ENCODE measurements at places on chromosomes 3 and 15.

- DNase-seq = no peak
These were observed 1.7 kb downstream of the PAK2 start for GRCh38 chr3:196741249-196741889.

DNA sequence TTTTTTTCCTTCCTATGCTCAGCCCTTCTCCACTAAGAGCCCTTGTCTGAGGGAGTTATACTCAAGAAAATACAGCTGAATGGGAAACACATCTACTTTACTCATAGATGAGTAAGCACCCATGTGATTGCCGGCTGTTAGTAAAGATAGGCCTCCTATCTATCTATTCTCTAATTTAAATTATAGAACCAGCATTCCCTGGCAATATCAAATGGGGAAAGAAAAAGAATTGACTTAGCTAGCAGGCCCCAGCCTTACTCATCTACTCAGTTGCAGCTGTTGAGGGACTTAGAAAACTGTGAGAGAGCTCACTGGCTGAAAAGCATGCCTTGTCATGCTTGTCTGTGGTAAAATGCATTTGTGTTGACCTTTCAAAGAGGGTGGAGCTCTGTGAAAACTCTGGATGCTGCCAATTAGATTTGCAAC, 116.9 kb upstream of the LRRFIP2 start:
- DNase-seq = peak; percentile 70

DNA sequence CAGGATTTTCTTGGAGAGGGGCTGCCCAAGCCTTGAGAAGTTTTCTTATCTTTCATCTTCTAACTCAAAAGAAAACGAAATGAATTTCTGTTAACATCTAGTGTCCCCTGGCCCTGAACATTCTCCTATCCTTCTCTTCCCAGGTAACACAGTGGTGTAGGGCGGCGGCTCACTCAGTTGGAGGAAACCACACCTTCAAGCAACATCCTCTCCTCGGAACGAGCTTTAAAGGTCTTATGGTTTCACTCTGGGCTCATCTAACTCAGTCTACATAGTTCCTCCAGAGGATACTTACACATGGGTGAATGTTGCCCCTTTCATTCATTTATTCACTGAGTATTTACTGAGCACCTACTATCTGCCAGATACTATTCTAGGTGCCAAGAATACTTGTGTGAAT, 31.0 kb upstream of the KLHL6 start:
- DNase-seq = no peak

DNA sequence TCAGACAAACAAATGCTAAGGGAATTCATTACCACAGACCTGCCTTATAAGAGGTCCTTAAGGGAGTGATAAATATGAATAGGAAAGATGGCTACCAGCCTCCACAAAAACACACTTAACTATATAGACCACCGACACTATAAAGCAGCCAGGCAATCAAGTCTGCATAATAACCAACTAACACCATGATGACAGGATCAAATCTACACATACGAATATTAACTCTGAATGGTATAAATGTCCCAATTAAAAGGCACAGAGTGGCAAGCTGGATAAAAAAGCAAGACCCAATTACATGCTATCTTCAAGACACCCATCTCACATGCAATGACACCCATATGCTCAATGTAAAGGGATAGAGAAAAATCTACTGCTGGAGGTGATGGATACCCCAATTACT, 221.1 kb downstream of the SCAPER start:
- no peak for DNase-seq

DNA sequence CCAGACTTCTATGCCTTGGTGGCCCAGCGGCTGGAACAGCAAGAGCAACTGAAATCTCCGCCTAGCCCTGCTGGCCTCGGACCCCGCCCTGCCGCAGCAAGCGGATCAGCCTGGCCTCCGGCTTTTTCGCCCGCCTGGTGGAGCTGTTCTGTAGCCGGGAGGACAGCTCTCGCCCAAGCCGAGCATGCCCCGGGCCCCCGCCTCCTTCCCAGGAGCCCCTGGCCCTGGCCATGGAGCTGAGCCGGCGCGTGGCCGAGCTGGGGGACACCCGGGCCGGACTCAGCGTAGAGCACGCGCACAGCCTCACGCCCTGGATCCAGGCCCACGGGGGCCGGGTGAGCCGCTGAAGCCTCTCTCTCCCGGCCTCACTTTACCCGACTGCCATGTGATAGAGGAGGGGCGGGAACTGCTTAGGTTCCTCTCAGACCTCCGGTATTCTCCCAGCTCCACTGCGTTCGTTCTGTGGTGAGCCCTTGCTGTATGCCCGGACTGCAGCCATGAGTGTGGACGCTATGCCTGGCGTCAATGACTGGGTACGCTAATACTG, 24.1 kb upstream of the MRPL3 start:
- DNase-seq = peak; percentile 51

DNA sequence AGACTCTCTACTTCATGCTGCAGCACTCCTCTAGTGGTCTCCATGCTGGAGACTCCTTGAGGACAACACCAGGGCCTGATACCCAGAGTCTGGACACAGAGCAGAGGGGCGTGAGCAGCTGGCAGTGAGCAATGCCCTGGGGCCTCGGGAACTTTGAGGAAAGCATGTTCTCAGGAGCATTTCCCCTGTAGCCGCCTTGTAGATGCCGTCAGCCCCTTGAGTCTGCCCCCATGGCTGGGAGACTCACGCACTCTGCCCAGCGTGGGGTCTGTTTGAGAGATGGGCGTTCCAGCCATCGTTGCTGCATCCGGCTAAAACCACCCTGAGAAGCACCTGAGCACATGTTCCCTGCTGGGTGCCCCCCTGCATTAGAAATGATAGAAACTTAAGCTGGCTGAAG, 56.8 kb downstream of the PLXNA1 start:
- no peak for DNase-seq

DNA sequence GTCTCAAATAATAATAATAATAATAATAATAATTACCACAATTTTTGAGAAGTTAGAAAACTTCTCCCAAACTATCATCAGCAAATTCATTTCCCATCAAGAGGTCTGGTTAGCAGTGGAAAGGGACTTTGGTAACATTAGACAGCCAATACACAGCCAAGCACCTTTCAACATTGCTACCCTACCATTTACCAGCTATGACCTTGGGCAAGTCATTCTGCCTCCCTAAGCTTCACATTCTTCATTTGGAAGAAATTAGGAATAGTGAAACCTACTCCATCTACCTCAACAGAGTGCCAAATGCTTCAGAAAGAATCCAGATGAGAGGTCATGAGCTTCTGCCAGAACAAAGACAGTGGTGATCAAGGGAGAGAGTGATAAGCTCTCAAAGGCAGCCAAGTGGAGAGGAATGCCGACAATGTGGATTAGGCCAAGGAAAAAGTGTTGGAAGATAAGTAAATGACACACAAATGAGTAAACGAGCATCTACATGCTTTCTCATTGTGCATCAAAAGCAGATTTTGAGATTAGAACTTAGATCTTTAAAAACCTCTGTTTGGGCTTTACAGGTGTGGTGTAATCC, 42.9 kb upstream of the LPP start:
- peak; percentile 13 for DNase-seq

GRCh38 chr3:189577050-189577951, 53.9 kb upstream of the TP63 start:
- no peak for DNase-seq

Data from EH (cell line).